Stromal cell of bone marrow (primary cell): ENCODE measurements at places on chromosomes 3 and 15.

DNA sequence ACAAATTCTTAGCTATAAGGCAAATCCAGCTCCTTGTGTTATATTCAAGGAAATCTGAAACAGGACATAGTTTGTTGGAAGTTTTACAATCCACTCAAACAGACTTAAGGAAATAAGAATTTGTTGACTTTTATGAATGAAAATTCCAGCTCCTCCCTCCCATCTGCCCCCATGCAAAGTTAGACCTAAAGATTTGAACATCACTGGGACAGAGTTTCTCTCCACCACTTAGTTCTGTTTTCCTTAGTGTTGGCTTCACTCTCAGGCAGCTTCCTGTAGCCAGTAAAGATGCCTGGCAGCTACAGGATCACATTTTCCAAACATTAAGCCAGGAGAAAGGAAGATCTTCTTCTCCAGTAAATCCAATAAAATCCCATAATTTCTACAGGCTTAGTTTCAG, 265.0 kb downstream of the TAFA4 start:
- no peak for DNase-seq

DNA sequence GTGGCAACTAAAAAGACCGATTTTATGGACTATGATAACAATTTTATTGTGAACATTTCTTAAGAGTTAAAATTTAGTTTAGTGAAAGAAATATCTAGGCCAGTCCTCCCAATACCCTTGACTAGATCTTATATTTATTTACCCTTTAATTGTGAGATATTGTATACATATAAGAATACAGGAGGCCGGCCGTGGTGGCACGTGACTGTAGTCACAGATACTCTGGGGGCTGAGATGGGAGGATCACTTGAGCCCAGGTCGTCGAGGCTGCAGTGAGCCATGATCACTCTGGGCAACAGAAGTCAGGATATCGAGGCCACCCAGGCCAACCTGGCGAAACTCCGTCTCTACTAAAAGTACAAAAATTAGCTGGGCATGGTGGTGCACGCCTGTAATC, 756 bp upstream of the RMDN3 start:
- DNase-seq, result no peak

DNA sequence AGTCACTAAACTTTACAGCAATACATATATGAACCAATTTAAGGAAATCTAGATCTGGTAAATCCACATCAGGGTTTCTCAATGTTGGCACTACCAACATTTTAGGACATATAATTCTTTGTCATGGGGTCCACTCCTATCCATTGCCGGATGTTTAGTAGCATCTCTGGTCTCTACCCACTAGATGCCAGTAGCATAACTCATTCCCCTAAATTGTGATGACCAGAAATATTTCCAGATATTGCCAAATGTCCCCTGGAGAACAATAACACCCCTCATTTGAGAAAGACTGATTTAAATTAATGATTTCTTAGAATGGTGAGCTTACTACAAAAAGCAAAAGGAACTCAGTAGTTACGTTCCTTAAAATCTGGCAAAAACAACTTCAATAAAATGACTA, 23.1 kb upstream of the ANKRD28 start:
- no peak for DNase-seq

GRCh38 chr3:16455001-16455400, 58.5 kb downstream of the RFTN1 start:
- no peak for DNase-seq

GRCh38 chr15:41980654-41981323, 8.4 kb upstream of the EHD4 start:
- DNase-seq, result no peak

DNA sequence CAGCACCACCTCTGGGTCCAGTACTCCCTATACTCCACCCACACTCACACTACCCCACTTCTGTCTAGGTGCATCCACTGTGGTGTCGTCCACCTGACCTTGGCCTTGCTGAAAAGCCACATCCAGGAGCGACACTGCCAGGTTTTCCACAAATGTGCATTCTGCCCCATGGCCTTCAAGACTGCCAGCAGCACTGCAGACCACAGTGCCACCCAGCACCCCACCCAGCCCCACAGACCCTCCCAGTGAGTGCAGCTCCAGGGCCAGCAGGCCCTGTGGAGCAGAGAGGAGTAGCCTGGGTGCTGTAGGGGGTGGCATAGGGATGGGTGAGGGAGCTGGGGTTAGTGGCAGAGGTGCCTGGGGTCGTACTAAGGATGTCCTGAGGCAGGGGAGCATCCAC, 19.4 kb upstream of the ALPK3 start:
- no peak for DNase-seq
